ENCODE measurements at places on chromosomes 5 and 9. TPM values are rescaled to one million over a fixed set of nuclear protein-coding genes. Genes with fewer than 3 reads are reported as not detected.

DNA sequence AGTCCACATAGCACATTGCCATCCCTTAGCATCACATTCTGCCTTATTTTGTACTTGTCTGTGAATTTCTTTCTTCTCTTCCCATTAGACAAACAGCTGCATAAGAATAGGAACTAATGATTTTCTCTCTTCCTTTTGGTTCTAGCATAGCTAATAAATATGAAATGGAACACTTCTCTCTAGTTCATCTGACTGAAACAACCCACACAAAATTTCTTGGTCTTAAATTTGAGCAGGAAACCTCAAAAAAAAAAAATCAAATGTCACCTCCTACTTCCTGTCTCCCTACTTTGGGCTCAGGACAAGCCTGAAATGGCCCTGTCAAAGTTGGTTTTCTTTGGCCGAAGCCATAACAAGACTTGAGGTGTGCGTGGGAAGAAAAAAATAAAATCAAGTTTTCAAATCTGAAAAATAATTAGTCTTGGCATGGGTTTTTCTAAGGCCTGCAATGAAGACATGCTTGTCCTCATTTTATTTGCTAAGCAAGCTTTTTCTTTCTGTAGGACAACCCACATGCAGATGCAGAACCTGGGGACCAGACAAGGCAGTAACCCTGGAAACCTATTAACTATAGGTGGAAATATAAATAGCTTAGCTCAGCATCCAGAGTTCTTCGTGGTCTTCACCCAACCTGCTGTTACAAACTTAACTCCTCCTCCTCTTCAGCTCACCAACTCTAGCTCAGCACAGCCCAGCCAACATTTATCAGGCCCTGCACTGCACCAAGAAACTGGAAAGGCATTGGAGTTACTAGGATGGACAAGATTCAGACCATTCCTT is 523.5 kb upstream of the KLF4 start:
- no peak for DNase-seq

GRCh38 chr9:3500044-3500443 is 25.8 kb downstream of the RFX3 start:
- no peak for DNase-seq

GRCh38 chr9:135077497-135078200 is 9.8 kb upstream of the OLFM1 start:
- no peak for DNase-seq

- DNase-seq, result peak; percentile 84
Measured at GRCh38 chr9:72557549-72557948, 36.1 kb downstream of the TMC1 start.

The PCDHGA3 gene
- polyA plus RNA-seq, result not detected

DNA sequence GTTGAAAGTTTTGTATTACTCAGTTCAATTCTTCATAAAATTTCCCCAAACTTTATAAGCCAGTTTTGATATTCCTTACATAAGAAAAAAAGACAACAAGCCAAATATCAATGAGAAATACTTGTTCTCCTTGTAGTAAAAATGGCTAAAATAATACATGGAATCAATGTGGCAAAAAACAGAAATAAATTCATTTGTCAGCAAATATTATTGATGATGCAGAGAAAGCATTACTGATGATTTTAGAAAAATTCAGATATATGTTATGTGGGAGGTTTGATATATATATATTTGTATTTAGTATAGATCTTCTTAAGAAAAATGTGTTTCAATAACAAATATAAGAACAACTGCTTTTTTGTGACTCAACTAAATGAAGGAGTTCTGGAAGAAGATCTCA is 127.0 kb upstream of the PUM3 start:
- DNase-seq, result no peak

GRCh38 chr9:114086607-114087006 is 8.5 kb upstream of the AMBP start:
- no peak for DNase-seq

- no peak for DNase-seq
Measured at GRCh38 chr5:6048746-6049145, 329.6 kb downstream of the MED10 start.

The PCDHA7 gene
- not detected for polyA plus RNA-seq

DNA sequence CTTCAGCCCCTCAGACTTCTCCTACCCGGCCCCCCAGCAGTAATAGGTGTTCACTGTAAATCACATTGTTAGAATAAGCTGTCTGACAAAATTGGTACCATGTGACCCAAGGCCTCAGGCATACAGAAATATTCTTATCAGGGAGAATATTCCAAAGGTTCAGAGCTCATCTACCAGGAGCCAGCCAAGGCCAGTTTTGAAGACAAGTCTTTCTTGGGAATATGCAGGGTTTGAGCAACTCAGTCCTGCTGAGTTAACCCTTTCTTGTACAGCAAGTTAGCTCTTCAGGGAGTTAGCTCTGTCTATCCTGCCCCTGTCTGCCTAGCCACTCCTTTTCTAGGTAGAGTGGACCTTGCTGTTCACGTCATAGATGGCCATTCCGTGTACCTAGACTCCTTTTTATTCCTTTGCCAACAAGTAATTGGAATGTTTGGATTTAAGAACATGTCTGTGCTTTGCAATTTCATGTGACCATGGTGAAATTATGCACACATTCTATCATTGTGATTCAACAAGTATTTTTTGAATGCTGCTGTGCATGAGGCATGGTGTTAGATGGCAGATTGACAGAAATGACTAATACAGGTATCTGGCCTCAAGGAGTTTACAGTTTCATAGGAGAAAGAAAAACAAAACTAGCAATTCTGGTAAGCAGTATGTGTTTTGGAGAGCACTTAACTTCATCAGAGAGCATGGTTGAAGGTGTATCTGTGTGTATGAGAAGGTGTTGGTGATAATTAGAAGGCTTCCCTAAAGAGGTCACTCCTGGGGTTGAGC is 22.6 kb downstream of the TGFBR1 start:
- no peak for DNase-seq
